Tongue (tissue), 3 donors: ENCODE measurements at places on chromosomes 6 and 20. TPM values are rescaled to one million over a fixed set of nuclear protein-coding genes. Genes with fewer than 3 reads are reported as not detected.

GRCh38 chr6:101393251-101393828 lies at the start of gene GRIK2:
Gene GRIK2 (plus strand): TSS chr6:101393708.
- DNase-seq = peak; percentile 58

GRCh38 chr6:28335564-28336283 lies at the start of gene ZSCAN31:
Gene ZSCAN31 (minus strand): TSS chr6:28336148. CDS start chr6:28329683, 6,465 bp downstream.
- DNase-seq = peak; percentile 99

DNA sequence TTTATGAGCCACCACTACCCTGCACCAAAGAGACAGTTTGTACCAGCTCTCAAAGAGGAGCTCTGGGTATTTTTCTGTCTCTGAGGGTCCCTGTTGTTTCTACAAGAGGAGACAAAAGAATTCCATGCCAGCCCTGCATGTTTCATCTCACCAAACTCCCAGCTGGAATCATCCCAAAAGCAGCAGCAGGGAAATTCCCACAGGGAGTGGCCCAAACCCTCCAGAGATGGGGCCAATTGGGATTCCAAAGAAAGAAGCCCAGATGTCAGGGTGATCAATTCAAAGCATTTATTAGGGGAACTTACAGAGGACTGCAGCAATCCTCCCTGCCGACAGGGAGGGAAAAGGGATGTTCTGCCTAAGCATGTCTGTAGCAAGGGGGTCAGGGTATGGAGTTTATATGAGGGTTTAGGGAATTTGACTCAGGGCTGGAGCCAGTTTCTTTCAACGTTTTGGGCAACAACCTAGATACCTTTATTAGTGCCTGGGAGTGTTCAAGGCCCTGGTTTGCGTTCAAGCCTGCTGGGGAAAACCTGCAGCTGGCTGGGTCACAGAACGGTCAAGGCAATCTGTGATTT lies 47.2 kb downstream of the MUC22 start:
- DNase-seq = no peak

GRCh38 chr6:27334141-27334540 lies 22.1 kb upstream of the POM121L2 start:
- no peak for DNase-seq

FAM83D gene
- 9.5 TPM for total RNA-seq

EDN1 gene
- 6.7 TPM for total RNA-seq

DNA sequence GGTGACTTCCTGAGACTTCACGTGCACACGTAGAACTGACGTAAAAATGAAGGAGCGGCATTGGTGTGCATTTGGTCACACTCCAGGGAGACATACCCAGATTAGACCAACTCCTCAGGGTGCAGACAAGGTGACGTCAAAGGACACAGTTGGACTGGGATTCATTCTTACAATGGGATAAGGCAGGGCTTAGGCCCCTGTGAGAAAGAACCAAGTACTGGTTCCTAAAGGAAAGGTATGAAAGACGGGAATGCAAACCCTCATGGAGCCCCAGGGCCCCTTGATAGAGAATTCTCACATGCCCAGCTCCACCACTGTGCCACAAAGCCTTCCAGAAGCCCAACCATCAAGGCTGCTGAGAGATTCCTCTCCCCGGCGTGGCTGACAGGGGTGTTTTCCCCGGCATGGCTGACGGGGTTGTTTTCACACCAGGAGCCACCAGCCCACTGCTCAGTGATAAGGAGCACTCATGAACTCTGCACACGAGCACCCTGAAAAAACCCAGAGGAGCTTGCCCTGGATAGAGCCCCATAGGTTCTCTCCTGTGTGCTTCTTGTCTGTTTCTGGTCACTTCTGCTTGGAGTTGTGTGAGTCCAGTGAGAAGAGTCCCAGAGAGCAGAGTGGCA lies 90.1 kb downstream of the CAP2 start:
- DNase-seq = no peak

ARMH2 gene
- not detected for total RNA-seq

- peak; percentile 56 for DNase-seq
Observed at GRCh38 chr6:111096246-111096645, 8.9 kb downstream of the SLC16A10 start.

DNA sequence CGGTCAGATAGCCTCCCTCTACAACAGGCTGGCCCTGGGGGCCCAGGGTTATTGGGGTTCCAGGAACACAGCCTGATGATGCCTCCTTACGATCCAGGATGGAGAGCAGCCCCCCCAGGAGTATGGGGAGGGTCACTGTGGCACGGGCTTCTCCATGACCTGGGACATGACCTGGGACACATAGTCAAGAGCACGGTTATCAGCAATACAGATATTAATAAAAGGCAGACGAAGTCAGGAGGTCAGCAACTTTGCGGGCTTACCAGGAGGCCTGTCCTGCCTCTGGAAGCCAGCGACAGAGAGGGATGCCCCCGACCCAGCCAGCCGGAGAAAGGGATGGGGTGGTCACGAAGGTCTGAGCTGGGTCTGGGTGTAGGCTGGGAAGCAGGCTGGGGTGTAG lies 795 bp downstream of the MMP24OS start:
- DNase-seq = no peak

GRCh38 chr6:82711105-82711827 lies 347.6 kb downstream of the TPBG start:
- no peak for DNase-seq

- no peak for DNase-seq
Observed at GRCh38 chr6:130697271-130697994, 129.8 kb upstream of the SMLR1 start.

GRCh38 chr6:159966981-159967380 lies 1.9 kb upstream of the IGF2R start:
- no peak for DNase-seq

GRCh38 chr20:43508604-43509040 lies 1.1 kb downstream of the L3MBTL1 start:
- no peak for DNase-seq

DNA sequence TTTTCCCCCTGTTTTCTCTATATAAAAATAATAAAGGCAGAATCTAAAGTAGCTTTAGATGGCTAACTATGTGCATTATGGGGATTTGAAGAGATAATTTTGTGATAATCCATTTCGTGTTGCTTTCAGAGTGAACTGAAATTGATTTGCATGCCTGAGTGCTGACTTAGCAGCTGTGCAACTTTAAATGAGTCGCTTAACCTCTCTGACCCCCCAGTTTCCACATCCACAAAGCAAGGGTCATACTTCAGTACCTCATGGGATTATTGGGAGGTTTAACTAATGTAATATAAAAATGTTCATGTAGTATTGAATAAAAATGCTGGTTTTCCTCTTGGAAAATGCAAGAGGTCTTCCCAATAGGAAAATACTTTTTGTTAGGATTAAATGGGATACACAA lies 63.8 kb upstream of the FABP7 start:
- DNase-seq = no peak

DNA sequence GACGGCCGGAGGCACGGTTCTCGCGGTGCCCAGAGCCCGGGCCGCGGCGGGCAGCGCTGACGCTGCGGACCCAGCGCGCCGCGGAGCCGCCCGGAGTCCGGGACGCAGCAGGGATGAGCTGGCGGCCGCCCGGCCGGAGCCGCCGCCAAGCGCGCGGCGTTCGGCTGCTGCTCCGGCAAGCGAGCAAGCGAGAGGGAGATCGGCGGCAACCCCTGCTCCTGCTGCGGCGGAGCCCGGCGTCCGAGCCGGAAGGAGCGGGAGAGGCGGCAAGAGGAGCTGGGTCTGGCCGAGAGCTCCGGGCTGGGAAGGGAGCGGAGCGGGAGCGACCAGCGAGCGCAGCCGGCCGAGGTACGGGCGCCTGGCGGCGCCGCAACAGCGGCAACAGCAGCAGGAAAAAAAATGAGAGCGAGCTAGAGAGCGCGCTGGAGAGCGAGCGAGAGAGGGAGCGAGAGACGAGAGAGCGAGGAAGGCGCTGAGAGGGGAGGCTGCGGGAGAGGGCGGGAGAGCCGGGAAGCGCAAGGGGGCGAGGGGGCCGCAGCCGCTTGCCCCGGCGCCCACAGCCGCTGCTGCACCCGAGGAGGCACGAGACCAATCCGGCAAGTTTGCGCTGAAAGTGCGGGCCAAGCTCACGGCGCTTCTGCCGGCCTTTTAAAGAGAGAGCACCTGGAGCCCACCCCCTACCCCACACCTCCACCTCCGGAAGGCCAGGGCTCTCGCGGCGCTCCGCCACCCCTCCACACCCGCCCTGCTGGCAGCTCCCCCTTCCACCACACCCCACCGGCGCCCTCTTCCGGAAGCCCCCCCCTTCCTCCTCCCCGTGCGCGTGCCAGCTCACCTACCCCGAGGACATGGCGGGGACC lies 496 bp downstream of the GRM4 start:
- peak; percentile 64 for DNase-seq

DNA sequence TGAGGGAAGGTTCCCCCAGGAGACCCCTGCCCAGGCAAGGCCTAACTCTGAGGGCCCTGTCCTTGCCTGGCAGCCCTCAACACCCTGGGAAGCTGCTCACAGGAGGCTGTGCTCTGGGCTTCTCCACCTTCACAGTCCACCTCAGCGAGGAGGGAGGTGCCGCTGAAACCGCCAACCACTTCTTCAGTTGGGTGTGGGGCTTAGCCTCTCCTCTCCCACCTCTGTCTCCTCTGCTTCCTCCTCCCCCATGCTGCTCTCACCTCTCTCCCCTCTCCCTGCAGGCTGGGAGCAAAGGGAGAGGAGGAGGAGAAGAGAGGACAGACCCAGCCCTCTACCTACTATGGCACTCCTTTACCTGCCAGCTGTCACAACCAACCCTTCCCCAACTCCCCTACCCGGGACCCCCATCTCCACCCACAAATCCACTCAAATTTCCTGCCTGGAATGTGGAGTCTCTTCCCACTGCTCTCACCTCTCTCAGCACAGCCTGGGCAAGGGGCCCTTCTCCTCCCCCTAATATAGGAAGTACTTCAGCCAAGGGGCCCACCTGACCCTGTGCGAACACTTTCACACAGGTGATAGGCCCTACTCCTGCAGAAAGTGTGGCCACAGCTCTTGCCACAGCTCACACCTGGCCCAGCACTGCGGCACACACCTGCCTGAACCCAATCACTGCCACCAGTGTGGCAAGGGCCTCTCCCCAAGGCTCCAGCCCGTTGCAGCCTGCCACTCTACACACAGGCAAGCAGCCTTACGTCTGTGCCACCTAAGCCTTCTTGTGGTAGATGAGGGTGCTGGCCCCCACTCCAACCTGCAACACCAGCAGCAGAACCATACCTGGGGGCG lies 7.2 kb downstream of the RING1 start:
- DNase-seq = no peak

GRCh38 chr6:74066168-74066871 lies 370.3 kb downstream of the CD109 start:
- no peak for DNase-seq

RSPH4A gene
- total RNA-seq = 0.62 TPM

- no peak for DNase-seq
Observed at GRCh38 chr6:78243519-78243918, 590.7 kb downstream of the MEI4 start.

CST7 gene
- total RNA-seq = not detected

DNA sequence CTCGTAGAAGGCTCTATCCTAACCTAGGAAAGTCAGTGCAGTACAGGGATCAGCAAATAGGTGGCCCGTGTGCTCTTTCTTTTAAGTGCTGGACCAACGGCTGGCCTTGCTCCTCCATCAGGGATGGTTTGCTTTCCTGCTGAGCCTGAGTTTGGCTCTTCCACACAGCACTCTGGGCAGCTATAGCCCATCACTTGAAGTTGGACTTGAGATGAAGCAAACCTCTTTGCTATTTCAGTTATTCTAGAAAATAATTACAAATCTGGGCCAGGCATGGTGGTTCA lies 66.9 kb upstream of the KCNK16 start:
- peak; percentile 16 for DNase-seq

- DNase-seq = no peak
Observed at GRCh38 chr6:107988570-107988969, 30.6 kb upstream of the SEC63 start.

GRCh38 chr6:3278691-3279090 lies 19.9 kb downstream of the PSMG4 start:
- DNase-seq = no peak

GRCh38 chr6:10184371-10185227 lies 230.3 kb downstream of the TFAP2A start:
- DNase-seq = peak; percentile 25

GRCh38 chr6:34531580-34532201 lies 24.4 kb downstream of the SPDEF start:
- peak; percentile 86 for DNase-seq

LY86 gene
- total RNA-seq = 0.72 TPM

DNA sequence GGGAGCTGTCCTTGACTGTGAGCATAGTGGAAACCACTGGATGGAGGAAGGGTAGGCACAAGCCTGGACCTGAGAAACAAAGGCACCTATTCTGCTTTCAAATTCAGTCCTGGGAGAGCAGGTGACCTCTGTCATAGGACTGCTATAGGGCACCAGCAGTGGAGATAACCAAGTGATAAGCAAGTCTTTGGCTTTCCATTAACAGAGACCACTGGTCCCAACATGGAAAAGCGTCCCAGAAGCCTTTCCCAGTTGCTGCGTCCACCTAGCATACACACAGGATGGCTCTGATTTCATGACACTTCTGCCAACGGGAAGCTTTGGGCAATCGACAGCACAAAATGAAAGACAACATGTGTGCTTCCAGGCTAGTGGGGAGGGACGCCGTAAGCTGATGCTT lies 8.9 kb downstream of the SLC22A3 start:
- DNase-seq = peak; percentile 28

ANGPT4 gene
- total RNA-seq = not detected

HTR1E gene
- not detected for total RNA-seq

DNA sequence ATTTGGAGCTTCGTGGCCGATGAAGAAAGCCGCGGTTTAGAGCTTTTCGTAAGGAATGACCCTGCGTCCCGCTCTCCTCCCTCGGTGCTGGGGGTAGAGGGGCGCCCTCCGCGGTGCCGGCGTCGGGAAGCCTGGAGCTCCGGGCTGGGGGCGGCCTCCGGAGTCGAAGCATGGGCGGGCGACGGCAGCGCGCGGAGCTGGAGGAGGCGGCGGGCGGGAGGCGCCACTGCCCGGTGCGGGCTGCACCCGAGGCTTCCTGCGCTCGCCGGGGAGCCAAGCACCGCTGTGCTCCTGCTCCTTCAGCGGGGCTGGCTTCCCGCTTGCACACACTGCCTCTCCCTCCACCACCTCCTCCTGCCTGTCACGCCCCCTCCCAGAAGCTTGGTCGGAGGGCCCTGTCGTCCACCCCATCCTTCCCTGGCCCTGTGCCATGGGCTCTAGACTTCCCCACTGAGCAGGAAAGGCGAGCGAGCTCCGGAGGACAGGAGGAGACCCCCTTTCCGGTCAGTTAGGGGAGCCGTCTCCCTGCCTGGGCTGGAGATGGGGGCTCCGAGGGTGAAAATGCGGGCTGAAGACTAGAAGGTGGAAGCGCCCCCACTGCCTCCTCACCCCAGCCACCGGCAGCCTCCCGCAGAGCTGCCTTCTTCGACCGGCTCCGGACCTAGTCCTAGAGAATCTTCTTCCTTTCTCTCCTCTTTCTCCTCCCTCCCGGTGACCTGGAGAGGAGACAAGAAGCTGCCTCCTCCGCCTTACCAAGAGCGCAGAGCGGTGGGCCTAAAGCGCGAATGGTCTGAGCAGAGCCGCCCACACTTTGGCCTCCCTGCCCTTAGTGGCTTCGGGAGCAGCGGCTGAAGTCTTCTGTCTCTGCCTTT lies 1.8 kb downstream of the CDH4 start:
- DNase-seq = peak; percentile 54

DNA sequence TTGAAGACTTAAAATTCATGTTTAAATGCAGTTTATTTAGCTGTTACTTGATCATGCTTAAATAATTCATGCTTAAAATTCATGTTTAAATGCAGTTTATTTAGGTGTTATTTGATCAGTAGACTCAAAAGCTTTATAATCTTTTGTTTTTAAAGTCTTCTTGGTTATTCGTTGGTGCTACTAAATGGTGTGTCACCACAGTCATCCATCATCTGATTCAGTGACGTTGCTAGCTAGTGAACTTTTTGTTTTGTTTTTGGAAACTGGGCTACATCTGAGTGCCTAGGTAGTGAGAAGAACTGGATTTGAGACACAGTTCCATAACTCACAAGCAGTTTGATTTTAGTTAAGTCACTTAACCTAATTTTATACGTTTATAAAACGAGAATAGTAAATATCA lies 20.9 kb downstream of the SCAF8 start:
- DNase-seq = no peak

C20orf144 gene
- total RNA-seq = not detected

UST gene
- total RNA-seq = 15.0 TPM
